Glomerular endothelial cell (primary cell): ENCODE measurements at places on chromosomes 16 and 17.

GRCh38 chr16:27113341-27113841, 46.7 kb downstream of the C16orf82 start:
- DNase-seq = no peak

- DNase-seq = no peak
Observed at GRCh38 chr16:54921206-54921824, 9.3 kb upstream of the IRX5 start.

DNA sequence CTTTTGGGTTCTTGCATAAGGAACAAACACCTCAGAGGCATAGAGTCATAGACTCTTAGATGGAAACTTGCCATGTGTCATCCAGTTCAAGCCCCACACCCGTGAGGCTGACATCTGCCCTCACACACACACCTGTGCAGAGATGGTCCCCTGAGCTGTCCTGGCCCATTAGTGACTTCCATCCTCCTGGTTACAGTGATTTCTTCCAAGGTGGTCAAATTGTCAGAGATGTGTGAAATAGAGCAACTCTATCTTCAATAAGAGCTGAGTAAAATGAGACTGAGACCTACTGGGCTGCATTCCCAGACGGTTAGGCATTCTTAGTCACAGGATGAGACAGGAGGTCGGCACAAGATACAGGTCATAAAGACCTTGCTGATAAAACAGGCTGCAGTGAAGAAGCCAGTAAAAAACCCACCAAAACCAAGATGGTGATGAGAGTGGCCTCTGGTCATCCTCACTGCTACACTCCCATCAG, 342.2 kb upstream of the TNRC6C start:
- DNase-seq = no peak

DNA sequence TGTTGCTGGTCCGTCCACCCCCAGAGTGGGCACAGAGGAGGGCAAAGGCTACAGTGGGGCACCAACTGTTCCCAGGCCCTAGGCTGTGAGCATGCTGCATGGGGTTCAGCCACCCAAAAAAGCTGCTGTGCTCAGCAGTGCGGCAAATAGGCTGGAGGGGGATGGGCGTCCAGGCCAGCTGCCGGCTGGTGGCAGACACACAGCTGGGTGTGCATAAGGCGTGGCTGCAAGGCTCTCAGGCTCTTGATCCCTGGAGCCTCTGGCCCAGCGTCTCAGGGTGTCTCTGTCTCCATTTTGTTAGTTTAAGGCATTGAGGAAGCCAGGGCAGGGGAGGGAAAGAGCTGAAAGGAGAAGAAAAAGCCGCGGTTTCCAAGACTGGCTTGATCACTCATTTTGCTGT, 8.8 kb downstream of the RPL19 start:
- DNase-seq = no peak

DNA sequence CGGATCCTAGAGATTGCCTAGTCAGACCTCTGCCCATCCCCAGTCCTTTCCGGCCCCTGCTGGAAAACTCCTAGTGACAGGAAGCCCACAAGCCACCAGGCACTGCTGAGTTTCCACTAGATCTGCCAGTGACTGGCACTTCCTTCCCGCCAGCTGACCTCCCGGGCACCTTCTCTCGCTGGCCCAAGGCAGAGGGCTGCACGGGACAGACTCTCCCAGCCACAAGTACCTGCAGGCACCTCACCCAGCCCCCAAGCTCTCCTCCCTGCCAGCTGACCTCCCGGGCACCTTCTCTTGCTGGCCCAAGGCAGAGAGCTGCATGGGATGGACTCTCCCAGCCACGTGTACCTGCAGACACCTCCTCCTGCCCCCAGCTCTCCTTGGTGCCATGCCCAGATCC, 66.3 kb upstream of the DOC2B start:
- DNase-seq = no peak

DNA sequence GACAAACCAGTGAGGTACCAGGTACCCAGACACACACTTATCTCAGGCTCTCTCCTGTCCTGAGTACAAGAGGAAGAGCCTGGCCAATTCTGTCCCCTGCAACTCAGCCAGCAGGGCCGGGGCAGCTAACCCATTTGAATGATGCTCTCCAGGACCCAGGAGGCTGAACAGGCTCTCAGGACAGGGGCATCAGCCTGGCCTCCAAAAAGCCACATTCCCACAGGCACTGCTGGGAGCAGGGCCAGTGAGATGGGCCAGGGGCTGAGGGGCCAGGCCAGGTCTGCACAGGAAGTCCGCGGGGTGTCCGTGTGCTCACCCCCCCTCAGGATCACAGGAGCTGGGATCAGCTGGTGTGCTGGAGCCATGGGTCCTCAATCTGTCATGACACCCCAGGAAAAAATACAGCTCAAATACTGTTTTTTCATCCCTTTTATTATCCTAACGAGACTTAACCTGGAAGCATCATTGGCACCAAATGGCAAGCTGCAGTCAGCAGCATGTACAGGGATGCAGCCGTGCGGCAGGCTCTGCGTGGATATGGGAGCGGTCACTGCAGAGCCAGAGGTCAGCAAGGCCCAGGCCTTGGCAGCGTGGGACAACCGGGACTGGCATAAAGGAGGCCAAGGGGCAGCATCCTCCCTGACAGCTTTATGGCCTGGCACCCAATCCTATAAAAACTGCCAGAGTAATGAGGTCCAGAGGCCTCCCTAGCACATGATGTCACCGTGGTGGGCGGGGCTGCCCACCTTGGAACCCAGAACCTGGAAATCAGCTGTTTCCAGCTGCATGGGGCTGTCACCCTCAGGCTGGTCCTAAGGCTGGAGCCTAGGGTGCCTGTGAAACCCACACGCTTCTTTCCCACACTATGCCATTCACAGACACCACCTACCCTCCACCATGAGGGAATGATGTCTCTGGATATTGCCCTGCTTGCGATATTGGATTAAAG, 276.7 kb downstream of the C16orf95 start:
- DNase-seq = no peak

- no peak for DNase-seq
Observed at GRCh38 chr16:4515611-4516233, 22.9 kb downstream of the CDIP1 start.

- no peak for DNase-seq
Observed at GRCh38 chr16:53816211-53816836, 112.4 kb downstream of the FTO start.

GRCh38 chr17:2275722-2276121, 27.9 kb downstream of the SMG6 start:
- DNase-seq = no peak

DNA sequence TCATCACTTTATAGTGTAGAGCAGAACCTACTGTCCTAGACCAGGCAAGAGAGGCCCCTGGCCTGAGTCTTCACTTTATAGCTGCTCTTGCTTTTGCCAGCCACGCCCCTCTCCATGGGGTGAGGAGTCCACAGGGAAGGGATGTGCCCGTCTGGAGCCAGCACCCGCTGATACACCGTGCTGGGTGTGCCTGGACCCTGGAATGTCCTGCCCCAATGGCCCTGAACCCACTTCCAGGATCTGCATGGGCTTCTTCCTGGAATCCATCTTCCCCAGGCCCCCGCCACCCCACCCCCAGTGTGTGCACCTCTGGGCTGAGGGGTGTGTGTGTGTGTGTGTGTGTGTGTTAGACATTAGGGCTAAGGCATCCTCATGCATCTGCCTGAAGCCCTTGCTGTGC, 44.9 kb downstream of the MEOX1 start:
- no peak for DNase-seq

GRCh38 chr16:73845238-73846006, 451.2 kb upstream of the PSMD7 start:
- DNase-seq = no peak

DNA sequence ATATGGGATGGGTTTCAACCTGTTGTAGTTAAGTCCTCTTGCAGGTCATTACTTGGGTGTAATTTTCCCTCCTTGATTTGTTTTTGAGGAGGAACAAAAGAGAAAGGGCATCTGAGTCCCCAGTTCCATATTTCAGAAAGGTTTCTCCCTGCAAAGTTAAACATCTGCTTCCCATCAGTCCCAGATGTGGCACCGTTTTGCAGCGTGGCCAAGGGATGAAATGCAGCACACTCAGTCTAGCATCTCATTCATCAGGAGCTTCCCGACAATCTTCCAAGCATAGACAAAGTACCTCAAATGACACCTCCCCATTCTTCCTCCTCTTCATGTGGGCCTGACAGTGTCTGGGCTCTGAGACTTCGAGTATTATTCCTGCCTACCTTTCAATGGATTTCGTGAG, 363.7 kb upstream of the SOX9 start:
- DNase-seq = no peak

DNA sequence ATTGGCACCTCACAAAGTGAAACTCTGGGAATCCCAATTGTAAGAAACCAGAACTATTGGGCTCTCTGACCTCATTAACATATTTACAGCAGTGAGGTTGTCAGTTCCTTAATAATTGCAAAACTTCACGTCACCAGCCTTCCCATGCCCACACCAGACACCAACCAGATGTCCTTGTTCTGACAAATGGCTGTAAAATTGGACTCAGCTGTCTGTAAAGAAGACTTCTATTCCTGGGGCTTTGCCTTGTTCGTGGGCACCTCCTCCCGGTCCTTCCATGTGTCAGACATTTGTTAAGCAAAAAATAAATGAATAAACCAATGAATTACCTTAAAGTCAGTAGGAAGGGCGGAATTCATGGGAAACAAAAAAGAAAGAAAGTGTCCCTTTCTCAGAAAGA, 284.3 kb upstream of the CDH11 start:
- DNase-seq = no peak

GRCh38 chr16:31458073-31458843, 1.0 kb upstream of the ARMC5 start:
- no peak for DNase-seq

DNA sequence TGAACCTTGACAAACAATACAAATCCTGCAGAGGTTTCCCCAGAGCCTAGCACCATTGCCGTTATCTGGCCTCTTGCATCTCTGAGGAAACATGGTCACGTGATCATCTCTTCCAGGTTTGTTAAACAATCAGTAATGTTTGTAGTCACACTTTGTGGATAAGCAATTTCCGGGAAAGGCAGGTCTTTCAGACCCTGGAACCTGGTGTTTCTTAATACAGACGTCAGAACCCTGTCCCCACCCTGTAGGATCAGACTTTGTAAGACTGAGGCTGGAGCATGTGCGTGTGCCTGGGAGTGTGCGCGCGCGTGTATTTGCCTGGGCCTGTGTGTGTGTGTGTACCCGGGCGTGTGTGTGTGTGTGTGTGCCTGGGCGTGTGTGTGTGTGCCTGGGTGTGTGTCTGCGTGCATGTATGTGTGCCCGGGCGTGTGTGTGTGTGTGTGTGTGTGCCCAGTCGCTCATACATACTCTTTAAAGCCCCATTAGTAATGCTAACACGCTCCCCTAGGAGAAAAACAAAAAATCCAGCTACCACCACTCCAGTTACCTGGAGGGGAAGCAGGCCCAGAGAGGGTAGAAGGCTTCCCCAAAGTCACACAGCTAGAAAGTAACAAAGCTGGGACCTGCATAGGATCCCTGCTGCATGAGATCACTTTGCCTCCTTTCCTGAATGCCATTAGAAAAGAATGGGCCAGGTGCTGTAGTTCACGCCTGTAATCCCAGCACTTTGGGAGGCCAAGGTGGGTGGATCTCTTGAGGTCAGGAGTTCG, 5.3 kb downstream of the CTNS start:
- DNase-seq = no peak

DNA sequence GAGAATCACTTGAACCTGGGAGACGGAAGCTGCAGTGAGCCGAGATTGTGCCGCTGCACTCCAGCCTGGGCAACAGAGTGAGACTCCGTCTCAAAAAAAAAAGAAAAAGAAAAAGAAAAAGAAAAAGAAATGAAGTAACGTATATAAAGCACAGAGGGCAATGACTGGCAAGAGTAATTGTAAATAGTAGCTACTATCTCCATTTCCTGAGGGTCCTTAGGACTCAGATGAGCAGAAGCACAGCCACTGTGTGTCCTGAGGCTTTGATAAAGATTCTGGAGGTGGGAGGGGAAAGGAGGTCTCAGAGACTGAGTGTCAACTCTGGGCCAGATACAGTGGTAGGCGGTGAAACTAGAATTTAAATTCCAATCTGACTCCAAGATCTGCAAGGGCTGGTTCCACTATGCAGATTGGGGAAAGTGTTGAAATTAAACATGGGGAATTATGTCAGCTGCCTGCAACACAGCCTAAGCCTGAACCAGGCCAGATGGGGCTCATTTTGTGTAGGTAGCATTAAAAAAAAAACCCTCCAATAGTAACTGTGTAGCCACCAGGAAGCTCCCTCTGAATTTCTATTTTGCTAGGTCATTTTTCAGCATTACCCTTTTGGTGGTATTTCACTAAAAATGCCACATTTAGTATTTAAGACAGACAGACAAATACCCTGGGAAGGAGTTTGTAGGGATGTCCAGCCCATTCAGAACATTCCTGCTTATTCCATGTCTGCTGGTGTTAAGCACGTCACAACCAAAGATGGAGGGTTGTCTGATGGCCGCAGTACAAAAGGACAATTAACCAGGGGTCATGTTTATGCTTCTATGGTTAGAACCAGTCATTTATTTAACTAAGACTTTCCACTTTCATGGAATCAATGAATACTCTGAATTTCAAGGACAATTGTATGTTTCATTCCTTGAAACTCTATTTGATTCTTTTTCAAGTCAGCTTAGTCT, 46.1 kb downstream of the TBX4 start:
- no peak for DNase-seq

GRCh38 chr17:11852912-11853311, 144.4 kb downstream of the ZNF18 start:
- DNase-seq = no peak

DNA sequence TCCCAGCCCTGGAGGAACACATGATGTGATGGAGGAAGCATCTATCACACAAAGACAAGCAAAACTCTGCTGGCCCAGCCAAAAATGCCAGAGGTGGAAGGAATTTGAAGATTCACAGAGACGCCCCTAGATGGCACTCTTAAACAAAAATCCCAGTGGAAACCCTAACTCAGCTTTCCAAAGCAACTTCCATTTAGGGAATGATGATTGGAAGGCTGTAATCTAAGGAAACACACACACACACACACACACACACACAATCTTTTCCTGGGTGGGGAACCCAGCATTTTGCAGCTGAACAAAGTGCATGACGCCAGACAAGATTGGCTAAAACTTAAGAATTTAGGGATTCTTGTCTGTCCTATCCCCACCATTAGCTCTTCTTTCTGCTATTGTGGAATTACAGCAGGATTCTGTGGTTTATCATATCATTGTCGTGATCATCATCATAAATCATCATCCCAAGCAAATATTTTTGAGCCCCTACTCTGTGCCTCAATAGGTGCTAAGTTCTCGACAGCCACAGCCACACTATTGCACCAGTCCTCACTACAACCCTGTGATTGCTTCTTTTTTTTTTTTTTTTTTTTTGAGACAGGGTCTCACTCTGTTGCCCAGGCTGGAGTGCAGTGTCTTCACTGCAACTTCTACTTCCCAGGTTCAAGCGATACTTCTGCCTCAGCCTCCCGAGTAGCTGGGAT, 1.6 kb upstream of the LDAF1 start:
- DNase-seq = peak; percentile 52
